Activated T-cell treated with anti-CD3 and anti-CD28 coated beads, Interleukin-2, amount 50 U/mL, for 72 hours (primary cell): ENCODE measurements at places on chromosomes 5 and 9.

GRCh38 chr9:30075451-30076199 is 2308.8 kb upstream of the ACO1 start:
- DNase-seq, result peak; percentile 35

GRCh38 chr5:126120939-126121338 is 302.3 kb upstream of the GRAMD2B start:
- no peak for DNase-seq

DNA sequence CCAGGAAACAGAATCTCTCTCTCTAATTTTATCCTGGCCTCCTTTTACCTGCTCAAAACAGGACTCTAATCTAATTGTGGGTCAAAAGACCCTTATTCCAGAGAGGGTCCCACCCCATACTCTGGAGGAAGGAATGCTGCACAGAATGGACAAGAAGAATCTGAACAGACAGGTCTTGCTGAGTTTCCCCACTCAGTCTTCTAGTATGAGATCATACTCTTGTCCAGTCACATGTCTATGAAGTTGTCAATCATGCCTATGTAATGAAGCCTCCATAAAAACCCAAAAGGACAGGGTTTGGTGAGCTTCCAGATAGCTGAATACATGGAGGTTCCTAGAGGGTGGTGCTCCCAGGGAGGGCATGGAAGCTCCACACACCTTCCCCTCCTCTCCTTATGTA is 123.9 kb upstream of the FER start:
- no peak for DNase-seq

- no peak for DNase-seq
Observed at GRCh38 chr5:77120706-77121105, 33.6 kb upstream of the ZBED3 start.

GRCh38 chr5:171157276-171157675 is 151.8 kb upstream of the TLX3 start:
- no peak for DNase-seq

DNA sequence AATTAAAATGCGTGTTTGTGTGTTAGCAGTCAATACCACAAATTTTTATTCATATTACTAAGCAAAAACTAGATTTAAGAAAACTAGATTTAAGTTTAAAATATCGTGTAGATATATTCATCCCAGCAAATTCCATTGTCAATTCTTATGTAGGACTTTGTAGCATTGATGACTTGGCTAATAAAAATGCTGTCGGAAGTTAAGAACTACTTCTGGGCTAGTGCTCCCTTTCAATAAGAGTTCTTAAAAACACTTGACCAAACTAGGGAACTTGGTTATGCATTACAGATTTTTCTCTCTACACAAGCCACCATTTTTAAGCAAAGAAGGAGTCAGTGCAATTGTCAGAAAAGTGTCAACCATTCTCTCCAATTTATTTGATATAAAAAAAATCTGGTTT is 68.7 kb upstream of the RAD23B start:
- no peak for DNase-seq

- no peak for DNase-seq
Observed at GRCh38 chr5:120137582-120137981, 326.5 kb upstream of the PRR16 start.

GRCh38 chr9:134066526-134066912 is 1.3 kb downstream of the BRD3 start:
- no peak for DNase-seq

DNA sequence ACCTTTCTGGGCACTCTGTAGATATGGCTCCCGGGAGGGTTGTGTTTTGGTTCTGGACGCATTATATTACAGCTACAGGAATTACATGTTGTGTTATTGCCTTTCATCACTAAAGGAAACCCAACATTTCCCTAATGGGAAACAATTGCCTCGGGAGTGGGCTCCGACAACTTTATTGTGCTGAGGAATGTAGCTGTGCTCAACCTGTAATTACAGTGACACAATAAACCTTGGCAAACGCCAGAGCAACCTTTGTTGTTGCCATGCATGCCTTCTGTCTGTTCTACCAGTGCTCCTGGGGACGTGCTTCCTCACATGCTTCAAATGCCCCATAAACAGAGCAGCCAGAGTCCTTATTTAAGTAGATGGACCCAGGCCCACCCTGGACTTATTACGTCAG is 182.4 kb downstream of the DIRAS2 start:
- DNase-seq, result no peak

GRCh38 chr9:124696101-124696500 is 75.0 kb downstream of the NR6A1 start:
- no peak for DNase-seq

GRCh38 chr5:95595289-95595931 is 24.5 kb upstream of the GPR150 start:
- DNase-seq, result no peak

- DNase-seq, result no peak
Observed at GRCh38 chr5:60507687-60508086, 192.3 kb downstream of the DEPDC1B start.

DNA sequence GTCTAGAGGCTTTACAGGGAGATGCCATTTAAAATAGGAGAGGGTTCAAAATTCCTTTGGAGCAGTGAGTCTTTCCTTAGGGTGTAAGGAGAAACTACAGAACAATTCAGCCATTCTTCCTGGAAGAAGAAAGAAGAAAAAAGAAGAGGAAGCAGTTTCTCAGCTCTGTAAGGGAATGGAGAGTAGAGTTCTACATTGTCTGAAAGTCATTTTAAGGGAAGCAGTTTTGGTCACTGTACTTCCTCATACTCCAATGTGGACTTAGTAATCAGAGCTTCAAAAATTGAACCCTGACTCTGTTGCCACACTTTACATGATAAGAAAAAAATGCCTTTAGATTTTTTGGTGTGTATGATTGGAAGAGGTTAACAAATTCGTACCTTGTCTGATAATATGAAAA is 122.4 kb downstream of the LRRC70 start:
- no peak for DNase-seq

- DNase-seq, result no peak
Observed at GRCh38 chr9:87063871-87064270, 116.6 kb upstream of the GAS1 start.

DNA sequence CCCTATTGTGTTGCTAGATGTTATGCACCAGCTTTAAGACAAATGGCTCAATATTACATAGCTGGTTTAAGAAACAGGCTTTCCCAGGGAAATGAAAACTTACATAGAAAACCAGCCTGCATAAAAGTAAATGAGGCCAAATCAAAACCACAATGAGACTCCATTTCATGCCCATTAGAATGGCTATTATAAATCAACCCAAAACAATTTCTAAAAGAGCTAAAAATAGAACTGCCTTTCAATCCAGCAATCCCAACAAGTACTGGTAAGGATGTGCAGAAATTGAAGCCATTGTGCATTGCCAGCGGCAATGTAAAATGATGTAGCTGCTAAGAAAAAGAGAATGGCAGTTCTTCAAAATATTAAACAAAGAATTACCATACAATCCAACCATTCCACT is 1170.0 kb upstream of the CDH9 start:
- no peak for DNase-seq

GRCh38 chr5:151070449-151070848 is 10.4 kb downstream of the TNIP1 start:
- no peak for DNase-seq

GRCh38 chr5:45622365-45622764 is 73.8 kb downstream of the HCN1 start:
- DNase-seq, result no peak

- no peak for DNase-seq
Observed at GRCh38 chr9:107294756-107295155, 11.7 kb downstream of the RAD23B start.

DNA sequence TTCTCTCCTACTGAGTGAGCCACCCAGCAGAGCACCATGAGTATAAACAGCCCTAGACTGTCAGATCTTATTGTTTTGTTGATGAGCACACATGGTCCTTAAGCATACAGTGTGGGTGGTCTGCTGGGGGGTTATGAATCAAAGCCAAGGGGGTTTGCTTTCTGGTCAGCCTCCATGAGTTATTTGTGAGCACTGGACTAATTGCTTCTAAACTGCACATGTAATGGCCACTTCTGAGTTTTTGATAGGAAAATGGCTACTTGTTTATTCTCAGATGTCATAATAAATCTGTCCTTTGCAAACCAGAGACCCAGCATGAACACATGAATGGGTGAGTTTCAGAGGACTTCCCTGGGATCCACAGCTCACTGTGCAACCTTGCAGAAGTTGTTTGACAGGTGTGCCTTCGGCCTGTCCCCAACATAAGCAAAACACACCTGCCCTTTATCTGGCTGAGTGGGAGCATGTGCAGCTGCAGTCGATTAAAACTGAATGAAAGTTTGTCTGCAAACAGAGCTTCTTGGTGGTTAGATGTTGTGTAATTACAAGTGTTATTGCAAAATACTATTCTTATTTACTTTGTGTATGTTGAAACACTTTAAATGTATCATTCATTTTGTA is 35.9 kb downstream of the MAMDC2 start:
- no peak for DNase-seq

DNA sequence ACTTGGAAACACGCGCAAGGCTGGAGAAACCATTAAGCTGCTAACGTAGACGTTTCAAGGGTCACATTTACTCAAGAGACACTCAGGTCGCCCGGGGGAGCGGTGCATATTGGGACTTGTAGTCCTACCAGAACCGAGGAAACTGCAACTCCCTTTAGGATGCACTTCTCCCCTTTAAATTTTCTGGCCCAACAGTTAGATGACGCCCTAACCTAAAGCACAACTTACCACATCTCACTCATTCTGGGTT is 384 bp upstream of the DMXL1 start:
- DNase-seq, result no peak

DNA sequence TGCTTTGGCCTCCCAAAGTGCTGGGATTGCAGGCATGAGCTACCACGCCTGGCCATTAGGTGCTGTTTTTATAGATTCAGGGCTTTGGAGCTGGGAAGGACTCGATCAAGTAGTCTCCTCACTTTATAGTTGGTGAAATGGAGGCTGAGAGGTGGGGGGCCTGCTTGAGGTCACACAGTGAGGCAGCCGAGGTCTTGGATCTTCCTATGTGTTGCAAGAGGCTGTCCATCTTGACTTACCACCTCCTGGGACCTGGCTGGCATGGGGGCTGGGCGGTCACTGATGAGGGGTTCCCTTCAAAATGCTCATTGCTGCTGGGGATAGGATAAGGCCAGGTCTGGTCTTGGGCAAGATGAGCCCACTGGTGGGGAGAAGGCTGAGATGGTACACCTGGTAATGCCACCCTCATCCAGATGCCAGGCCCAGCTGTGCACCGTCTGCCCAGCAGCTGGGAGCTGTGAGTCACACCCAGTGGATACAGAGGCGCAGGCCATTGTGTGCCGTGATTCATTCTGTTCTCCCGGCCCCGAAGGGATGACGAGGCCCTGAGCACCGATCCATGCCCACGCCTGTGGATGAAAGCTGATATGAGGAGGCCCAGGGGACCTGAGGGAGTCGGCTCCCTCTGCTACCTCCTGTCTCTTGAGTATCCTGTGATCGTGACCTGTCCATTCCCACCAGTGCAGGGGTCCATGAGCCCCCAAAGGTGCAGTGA is 10.5 kb upstream of the NDST1 start:
- no peak for DNase-seq

- no peak for DNase-seq
Observed at GRCh38 chr5:159133041-159133741, 33.5 kb upstream of the EBF1 start.

DNA sequence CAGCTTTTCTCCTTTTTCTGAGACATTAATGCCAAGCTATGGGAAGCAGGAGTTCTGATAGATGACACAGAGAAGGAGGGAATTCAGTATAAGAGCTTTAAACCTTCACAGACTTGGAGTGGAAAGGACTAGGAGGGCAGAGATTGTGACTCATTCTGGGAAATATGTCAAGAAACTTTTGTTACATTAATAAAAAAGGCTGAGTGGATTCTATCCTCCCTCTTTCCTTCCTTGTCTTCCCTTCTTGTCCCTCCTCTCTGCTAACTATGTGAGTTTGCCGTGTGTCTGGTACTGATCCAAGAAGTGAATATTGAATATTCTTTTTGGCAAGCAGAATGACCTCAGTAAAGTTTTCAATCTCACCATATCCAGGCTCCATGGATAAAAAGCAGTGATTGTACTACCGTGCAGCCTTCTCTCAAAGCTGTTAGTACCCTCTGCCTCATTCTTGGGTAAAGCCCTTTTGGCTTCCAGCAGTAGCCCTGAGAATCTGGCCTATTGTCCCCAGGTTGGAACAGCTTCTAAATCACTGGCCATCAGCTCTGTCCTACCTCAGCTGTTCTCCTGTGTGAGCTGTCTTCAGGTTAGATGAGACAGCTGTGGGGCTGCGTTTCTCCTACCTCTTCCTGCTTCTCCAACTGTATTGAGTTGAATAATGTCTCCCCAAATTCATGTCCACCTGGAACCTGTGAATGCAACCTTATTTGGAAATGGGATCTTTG is 73.9 kb downstream of the ATG10 start:
- DNase-seq, result no peak

GRCh38 chr5:1468247-1468612 is 23.0 kb upstream of the SLC6A3 start:
- no peak for DNase-seq

DNA sequence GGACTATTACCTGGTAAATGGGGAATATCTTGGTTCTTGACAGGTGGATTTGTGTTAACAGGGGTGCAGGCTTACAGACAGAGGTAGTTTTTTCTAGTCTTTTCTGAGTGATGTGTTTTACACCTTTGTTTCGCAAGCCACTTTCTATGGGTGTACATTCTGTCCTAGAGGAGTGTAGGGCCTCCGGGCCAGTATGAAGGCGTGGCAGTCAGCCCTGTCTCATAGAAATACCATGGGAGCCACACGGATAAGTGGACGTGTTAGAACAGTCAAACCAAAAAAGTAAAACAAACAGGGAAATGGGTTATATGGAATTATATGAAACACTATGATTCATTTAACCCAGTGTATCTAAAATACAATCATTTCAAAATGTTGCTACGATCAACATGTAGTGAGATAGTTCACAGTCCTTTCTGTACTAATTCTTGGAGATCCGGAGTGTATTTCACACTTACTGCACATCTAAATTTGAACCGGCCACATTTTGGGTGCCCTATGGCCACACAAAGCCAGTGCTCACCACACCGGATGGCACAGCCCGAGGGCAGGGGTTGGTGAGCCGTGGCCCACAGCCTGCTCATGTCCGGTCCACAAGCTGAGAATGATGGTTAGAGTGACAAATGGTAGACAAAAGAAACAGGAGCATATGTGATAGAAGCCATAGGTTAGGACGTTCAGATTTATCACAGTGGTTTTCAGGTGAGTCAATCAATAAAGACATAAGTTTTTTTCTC is 80.1 kb upstream of the IRX4 start:
- no peak for DNase-seq
